Activated CD4-positive, alpha-beta T cell treated with anti-CD3 and anti-CD28 coated beads for 36 hours (primary cell): ENCODE measurements at places on chromosomes 4 and X.

DNA sequence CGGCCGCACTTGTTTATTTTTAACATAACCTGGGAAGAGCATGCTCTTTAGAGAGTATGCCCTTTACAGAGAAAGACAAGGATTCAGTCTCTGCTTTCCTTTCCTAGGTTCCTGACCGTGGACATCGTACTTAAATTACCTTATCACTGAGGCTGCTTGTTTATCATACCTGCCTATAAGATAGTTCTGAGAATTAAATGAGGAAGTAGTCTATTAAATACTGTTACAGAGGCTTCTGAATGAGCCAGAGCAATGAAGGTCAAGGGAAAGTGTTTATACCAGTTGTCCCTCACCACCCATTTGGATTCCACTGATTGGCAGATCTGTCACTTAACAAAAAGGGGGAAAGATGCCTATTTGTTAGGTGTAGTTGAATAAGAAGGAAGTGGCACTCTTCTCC is 10.0 kb downstream of the TXLNG start:
- DNase-seq = no peak

DNA sequence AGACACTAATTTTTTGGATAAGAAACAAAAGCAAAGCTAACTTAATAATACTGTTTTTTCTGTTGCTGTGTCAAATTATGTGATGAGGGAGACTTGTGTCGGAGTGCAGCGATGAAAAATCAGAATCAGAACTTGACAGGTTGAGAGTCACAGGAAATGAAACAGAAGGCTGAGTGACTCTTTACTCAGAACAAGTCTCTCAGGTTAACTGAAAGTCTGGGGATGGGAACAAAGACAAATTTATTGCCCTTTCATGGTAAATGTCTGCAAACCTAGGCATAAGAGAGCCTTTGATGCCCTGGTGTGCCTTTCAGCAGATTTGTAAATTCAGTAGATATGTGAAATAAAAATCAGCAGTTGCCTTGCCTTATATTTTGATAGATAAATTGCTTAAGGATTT is 96.0 kb downstream of the ADGRL3 start:
- no peak for DNase-seq

GRCh38 chr4:118398226-118399090 is 45.7 kb upstream of the PRSS12 start:
- peak; percentile 9 for DNase-seq

- no peak for DNase-seq
Measured at GRCh38 chrX:105552395-105552794, 269.9 kb upstream of the NRK start.

- DNase-seq = peak; percentile 35
Measured at GRCh38 chrX:78945186-78945912, at the start of gene P2RY10. TSS of gene P2RY10 (plus strand) at chrX:78945391. CDS start at chrX:78960521, 15,130 bp downstream.

- no peak for DNase-seq
Measured at GRCh38 chr4:6322761-6323566, 53.3 kb downstream of the WFS1 start.

DNA sequence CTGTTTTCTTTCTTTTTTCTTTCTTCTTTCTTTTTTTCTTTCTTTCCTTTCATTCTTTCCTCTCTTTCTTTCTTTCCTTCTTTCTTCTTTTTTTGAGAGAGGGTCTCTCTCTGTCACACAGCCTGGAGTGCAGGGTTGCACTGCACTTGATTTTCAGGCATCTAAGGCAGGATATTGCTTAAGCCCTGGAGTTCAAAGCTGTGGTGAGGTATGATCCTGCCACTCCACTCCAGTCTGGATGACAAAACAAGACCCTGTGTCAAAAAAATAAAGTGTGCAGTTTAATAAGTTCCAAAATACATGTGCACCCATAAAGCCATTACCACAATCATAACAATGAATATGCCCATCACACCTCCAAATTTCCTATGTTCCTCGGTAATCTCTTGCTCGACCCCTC is 10.6 kb upstream of the ZNF718 start:
- no peak for DNase-seq

DNA sequence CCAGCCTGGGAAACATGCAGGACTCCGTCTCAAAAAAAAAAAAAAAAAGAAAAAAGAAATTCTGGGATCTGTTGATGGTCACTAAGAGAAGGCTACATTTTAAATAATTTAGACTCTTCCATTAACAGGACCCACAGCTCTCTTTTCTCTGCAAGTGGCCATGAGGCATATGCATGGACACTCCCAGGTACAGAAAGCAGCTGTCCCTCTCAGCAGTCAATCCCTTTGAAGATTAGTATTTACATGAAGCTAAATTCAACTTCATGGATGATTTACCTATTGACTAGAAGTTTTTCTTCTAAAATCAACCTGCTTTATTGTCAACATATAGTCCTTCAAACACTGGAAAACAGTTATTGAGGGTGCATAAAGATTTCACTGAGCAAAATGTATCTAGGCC is 139.9 kb downstream of the CPEB2 start:
- no peak for DNase-seq

DNA sequence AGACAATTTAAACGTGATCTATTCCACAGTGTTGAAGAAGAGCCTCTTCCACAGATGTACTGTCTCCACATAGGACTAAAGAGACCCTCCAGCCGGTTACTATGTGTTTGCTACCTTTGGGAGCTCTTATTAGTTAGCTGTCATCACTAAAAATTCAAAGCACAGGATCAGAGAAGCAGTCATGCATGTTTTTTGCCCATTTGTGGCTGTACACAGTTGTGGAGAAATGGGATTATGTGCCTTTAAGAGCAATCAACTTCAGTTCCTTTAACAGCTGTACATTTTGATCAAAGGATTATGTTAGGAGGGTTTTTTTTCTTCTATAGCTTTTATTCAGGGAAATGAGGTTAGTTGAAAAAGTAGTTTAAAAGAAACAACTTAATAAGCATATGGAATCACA is 149.0 kb upstream of the SPOCK3 start:
- DNase-seq = no peak

- no peak for DNase-seq
Measured at GRCh38 chr4:158282252-158282651, 72.0 kb downstream of the TMEM144 start.

DNA sequence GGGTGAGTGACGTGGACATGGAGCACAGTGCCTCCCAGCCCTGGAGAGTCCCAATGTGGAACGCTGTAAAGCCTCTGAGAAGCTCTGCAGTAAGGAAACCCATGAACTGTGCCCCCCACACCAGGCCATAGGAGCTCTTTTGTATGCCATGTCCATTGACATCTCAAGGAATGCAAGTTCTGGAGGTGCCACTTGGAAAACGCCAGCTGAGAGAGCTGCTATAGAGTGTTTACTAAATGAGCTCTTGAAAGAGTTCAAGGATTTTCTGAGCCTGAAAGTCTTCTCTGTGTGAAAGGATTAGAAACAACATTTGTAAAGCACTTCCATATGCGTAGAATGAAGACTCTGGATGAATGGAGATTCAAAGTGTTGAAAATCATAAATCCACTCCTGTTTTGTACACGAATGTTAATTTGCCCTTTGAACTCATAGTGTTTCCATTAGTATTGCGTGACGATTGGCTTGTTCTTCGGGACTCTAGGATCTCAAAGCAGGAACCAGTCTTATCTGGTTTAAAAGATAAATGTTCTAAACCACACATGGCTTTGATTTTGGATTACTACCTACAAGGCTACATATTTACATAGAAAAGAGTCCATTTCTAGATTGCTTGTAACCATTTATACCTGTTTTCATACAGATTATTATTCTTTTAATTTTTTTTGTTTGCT is 41.8 kb upstream of the STOX2 start:
- DNase-seq = no peak

GRCh38 chrX:153612413-153612812 is 13.5 kb upstream of the CCNQ start:
- DNase-seq = no peak

DNA sequence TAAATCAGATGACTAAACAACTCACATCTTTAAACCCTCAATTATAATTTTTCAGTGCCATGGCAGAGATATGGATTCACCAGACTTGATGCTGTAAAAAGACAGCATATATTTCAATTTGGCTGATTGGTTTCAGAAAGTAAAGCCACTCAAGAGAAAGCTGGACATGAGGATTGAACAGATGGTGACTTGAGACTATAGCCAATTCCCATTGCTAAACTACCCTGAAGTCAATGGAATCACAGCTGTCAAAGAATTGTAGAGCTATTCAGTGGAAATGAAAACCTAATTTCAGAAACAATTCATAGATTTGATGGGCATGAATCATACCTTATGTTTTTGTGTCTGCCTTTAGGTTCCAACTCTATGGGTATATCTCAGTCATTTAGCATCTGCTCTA is 510.6 kb upstream of the BOD1L1 start:
- DNase-seq = no peak

DNA sequence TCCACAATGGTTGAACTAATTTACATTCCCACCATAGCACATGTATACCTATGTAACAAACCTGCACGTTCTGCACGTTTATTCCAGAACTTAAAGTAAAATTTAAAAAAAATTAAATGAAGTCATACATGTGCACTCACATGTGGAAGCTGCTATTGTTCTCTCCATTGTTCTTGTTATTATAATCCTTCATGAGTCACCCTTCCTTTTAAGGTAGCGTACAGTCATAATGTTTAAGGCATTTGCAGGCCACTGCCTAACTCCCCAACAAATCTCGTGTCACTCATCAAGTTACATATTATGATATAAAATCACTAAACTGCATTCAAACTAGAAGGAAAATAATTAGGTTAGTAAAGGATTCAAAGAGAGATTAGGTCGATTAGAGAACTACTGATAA is 63.6 kb downstream of the SLC7A11 start:
- DNase-seq = no peak

- DNase-seq = no peak
Measured at GRCh38 chr4:64417974-64418373, 8.7 kb upstream of the TECRL start.

GRCh38 chrX:6159468-6159867 is 69.2 kb downstream of the NLGN4X start:
- DNase-seq = no peak

- no peak for DNase-seq
Measured at GRCh38 chr4:8342651-8343261, 73.2 kb downstream of the HTRA3 start.

DNA sequence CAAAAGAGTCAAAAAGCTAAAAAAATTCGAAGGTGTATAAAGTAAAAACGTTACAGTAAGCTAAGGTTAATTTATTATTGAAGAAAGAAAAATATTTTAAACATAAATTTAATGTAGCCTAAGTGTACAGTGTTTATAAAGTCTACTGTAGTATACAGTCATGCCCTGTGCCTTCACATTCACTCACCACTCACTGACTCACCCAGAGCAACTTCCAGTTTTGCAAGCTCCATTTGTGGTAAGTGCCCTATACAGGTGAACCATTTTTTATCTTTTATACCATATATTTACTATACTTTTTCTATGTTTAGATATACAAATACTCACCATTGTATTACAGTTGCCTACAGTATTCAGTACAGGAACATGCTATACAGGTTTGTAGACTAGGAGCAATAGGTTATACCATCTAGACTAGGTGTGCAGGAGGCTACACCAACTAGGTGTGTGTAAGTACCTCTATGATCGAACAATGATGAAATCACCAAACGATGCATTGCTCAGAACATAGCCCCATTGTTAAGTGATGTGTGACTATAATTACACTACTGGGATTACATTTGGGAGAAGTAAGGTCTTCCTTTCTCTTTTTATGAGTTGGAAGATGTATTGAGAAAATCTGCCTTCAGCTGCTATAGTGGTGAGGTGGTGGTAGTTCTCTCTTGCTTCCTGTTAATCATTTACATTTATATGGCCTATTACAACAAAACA is 27.2 kb downstream of the TMSB4X start:
- peak; percentile 47 for DNase-seq

GRCh38 chr4:138630666-138631065 is 384.9 kb upstream of the NOCT start:
- no peak for DNase-seq

DNA sequence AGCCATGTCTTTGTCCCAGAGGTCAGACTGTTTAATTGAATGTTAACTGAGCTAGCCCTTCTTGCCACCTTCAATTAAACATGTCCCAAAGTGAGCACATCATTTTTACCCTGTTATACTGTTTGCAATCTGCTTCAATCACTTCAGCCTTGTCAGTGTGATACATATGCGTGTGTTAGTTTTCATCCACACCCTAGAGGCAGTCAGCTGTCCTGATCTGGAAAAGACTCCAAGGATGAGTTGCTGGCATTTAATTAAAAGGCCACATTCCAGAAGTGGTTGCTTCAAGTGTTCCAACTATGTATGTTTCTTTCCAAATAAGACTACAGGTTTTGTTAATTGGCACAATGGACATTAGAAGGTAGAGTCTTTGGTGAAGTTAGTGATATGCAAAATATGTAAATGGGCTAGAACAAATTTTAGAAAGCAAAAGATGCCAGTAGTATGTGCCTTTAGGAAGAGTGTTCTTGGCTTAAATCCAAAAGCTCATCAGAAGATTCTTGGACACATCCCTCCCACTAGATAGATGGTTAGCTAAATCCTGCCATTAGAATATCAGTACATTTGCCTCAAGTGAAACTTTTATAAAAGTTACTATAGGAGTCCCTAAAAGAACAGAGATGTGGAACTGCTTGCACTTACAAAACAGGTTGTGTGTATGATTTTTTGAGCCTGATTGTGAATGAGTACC is 79.5 kb upstream of the SLIT2 start:
- no peak for DNase-seq

GRCh38 chrX:15686818-15687685 is 22.4 kb upstream of the CLTRN start:
- peak; percentile 66 for DNase-seq

DNA sequence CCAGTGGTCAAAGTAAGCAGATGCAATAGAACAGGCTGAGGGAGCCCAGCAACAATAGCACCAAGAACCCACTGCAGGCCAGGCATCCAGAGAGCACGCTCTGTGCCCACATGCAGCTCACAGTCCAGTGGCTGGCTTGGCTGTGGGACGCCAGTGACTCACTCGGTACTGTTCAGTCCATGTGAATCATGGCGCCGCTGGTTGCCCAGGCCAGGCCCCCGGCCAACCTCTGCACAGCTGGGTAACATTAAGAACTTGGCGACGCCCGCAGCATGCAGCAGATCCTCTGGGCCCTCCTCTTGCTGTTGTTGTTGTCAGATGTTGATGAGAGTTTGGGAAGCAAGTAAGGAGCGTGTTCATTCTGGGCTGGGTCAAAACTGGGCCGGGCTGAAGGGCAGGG is 60.5 kb downstream of the MSX1 start:
- no peak for DNase-seq

DNA sequence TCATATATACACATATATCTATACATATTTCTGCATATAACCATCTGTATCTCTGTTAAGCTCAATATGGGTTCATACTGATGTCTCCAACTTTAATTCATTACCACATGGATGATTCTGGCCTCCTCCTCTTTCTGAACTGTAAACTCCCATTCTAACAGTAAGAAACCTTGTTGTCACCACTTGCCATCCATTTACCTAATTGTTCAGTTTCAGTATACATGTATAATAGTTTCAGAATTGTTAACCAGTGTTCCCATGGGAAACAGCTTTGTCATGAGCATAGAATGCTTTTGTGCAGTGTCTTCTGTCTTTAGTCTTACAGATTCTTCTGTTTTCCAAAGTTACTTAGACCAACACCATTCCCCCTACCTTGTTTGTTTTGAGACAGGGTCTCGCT is 35.9 kb downstream of the SLC9A6 start:
- no peak for DNase-seq
